ENCODE measurements at places on chromosomes 2 and 18. TPM values are rescaled to one million over a fixed set of nuclear protein-coding genes. Genes with fewer than 3 reads are reported as not detected.

DNA sequence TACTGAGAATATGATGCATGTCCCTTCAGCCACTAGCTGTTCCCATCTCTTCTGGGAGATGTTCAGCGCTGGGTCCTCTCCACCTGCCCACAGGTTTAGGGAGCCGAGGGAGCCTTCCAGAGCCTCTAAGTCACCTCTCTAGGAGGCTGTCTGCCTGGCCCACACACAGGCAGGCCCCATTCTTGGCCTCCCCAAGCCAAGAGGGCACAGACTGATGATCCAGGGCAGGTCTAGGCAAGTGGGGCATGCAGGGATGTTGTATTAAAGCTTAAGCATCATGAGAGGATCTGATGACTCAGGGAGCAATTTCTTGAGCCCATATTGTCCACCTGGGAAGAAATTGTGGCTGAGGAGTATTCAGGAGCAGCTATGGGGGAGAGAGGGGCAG lies 19.9 kb downstream of the TMSB10 start:
- DNase-seq = no peak
- no peaks in the 10 kb centered on the region for H3K36me3 ChIP-seq
- H3K4me1 ChIP-seq = no peaks in the 10 kb centered on the region
- H3K27me3 ChIP-seq = no peaks in the 10 kb centered on the region
- no peak overlapping the region for H3K27ac ChIP-seq

DNA sequence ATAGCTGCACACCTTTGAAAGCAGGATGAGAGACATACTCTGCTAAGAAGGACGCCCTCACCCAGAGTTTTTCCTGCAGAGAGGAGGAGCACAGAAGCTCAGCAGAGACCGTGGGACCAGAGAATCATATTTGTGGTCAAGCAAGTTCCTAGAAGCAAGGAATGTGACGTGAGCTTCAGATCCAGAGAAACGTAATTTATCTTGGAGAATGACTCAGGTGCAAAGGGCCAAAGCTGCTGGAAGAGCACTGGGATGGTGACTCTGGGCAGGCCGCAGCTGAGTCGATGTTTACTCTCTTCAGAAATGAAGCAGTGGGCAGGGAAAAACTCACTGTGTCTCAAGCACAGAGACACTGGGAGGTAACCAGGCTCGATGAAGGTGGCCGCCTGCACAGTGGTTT lies 50.1 kb upstream of the IGFBP2 start:
- H3K27me3 ChIP-seq = no peaks in the 10 kb centered on the region
- no peak for DNase-seq

DNA sequence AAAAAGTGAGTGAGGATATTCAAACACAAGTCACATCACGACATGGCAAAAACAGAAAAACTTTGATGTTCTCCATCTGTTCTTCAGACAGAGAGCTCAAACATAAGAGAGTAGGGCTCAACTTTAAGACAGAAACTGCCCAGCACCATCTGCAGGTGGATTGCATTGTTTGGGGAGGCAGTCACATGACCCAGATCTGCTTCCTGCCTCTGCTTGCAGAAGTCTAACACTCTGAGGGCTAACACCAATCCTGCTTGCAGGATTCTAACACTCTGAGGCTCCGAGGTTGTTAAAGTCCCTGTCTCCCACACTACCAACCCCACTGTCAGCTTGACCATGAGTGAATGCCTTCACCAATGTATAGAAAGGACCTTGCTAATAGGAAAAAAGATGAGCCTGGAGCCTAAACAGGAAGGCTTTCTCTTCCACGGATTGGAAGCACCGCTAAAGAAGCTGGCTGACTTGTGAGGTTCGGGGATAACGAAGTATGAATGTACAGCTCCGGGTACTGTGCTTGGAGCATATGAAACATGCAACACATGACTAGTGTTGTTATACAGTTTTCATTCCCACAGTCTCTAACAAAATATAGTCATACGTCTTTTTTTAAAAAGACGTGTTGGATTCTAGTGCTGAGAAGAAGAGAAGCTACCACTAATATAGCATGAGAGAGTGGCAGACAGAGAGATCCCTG lies 176.6 kb upstream of the CREB1 start:
- H3K36me3 ChIP-seq = no peaks in the 10 kb centered on the region
- no peaks in the 10 kb centered on the region for H3K4me1 ChIP-seq
- DNase-seq = no peak
- no peaks in the 10 kb centered on the region for H3K27me3 ChIP-seq
- H3K4me3 ChIP-seq = no peak overlapping the region

DNA sequence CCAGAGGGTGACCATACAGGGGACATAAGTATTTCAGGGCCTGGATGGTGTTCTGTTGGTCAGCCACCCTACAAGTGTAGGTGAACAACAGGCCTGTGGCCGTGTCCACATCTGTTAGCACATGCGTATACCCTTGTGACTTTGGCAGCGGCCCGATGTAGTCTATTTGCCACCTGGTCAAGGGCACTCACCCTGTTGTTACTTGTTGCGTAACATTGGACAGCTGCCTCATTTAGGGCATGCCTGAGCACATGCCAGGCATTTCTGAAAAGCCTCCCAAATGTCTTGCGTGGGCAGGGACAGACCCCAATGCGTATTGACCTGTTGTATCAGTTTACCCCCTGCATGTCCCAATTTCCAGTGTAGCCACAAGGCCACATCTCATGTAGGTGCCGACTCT lies 235.0 kb downstream of the MBD5 start:
- DNase-seq = no peak
- H3K4me1 ChIP-seq = no peaks in the 10 kb centered on the region
- H3K27me3 ChIP-seq = no peaks in the 10 kb centered on the region
- H3K36me3 ChIP-seq = no peaks in the 10 kb centered on the region

DNA sequence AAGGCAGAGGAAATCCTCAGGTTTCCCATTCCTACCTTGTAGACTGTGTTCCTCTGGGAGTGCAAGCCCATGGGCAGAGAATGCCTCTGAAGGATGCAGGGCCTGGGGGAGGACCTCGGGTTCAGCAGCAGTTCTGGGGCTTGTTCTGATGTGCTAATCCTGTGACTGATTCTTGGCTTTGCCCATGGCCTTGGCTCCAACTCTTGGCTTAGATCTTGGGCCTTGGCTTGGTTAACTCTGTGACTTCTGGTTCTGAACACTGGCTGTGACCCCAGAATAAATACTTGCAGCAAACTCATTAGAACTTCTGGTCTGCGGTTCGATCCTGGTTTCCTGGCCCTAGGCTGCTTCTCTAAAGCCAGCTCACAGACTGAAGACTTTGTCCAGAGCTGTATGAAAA lies 366.9 kb upstream of the ZEB2 start:
- H3K4me1 ChIP-seq = no peaks in the 10 kb centered on the region
- peak; percentile 70 for DNase-seq
- no peaks in the 10 kb centered on the region for H3K27me3 ChIP-seq
- no peak overlapping the region for H3K4me3 ChIP-seq
- no peaks in the 10 kb centered on the region for H3K36me3 ChIP-seq
- H3K27ac ChIP-seq = no peak overlapping the region

GRCh38 chr2:101610750-101611315 lies 86.7 kb upstream of the MAP4K4 start:
- no peaks in the 10 kb centered on the region for H3K27me3 ChIP-seq
- H3K4me3 ChIP-seq = no peak overlapping the region
- DNase-seq = no peak
- H3K27ac ChIP-seq = no peak overlapping the region
- H3K36me3 ChIP-seq = no peaks in the 10 kb centered on the region

DNA sequence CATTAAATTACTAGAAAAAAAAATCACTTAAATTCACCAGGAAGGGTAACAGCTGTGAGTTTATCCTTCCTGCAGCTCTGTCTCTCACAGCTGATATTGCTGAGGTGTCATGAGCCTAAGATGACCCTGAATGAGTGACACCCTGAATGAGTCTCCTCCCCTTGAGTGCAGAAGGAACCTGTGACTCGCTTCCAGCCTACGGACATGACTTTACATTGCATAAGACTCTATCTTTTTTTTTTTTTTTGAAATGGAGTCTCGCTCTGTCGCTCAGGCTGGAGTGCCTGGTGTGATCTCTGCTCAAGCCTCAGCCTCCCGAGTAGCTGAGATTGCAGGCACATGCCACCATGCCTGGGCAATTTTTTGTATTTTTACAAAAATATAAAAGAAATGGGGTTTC lies 14.1 kb downstream of the MRO start:
- no peak overlapping the region for H3K27ac ChIP-seq
- no peak for DNase-seq
- no peaks in the 10 kb centered on the region for H3K27me3 ChIP-seq
- no peaks in the 10 kb centered on the region for H3K4me1 ChIP-seq
- no peaks in the 10 kb centered on the region for H3K36me3 ChIP-seq

- no peak for DNase-seq
- no peaks in the 10 kb centered on the region for H3K27me3 ChIP-seq
- no peak overlapping the region for H3K27ac ChIP-seq
- no peak overlapping the region for H3K4me3 ChIP-seq
- peaks cover 6% of the 10 kb centered on the region for H3K4me1 ChIP-seq
- H3K36me3 ChIP-seq = no peaks in the 10 kb centered on the region
Observed at GRCh38 chr2:144115739-144116291, 404.1 kb downstream of the ZEB2 start.

- H3K27ac ChIP-seq = no peak overlapping the region
- H3K36me3 ChIP-seq = no peaks in the 10 kb centered on the region
- H3K4me1 ChIP-seq = no peaks in the 10 kb centered on the region
- H3K4me3 ChIP-seq = no peak overlapping the region
- no peak for DNase-seq
Observed at GRCh38 chr18:59087391-59087790, 52.3 kb upstream of the SEC11C start.

GRCh38 chr2:43653506-43653905 lies 16.4 kb downstream of the PLEKHH2 start:
- no peak overlapping the region for H3K27ac ChIP-seq
- no peak overlapping the region for H3K4me3 ChIP-seq
- no peaks in the 10 kb centered on the region for H3K4me1 ChIP-seq
- H3K27me3 ChIP-seq = no peaks in the 10 kb centered on the region

DNA sequence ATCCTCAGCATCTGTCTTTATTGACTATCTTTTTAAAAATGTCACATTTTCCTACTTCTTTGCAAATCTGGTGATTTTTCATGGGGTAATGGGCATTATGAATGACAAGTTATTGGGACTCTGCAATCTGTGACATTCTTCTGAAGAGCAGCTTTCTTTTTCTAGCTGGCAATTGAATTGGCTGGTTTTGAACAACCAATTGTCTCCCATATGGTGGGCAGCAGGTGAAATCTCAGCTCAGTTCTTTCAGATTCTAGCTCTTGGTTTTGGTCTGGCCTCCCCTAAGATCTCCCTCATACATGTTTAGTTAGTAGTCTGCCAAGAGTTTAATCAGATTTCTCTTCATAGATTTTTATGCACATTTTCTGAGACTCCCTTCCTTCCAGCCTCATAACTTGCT lies 107.9 kb upstream of the EPB41L3 start:
- no peaks in the 10 kb centered on the region for H3K27me3 ChIP-seq
- H3K4me3 ChIP-seq = no peak overlapping the region
- H3K4me1 ChIP-seq = no peaks in the 10 kb centered on the region
- H3K27ac ChIP-seq = no peak overlapping the region

- H3K27me3 ChIP-seq = no peaks in the 10 kb centered on the region
- H3K36me3 ChIP-seq = no peaks in the 10 kb centered on the region
- no peak for DNase-seq
- H3K4me3 ChIP-seq = no peak overlapping the region
Observed at GRCh38 chr2:96074156-96074555, 39.4 kb upstream of the GPAT2 start.

GRCh38 chr2:102050854-102051391 lies 59.2 kb downstream of the IL1R2 start:
- H3K27me3 ChIP-seq = no peaks in the 10 kb centered on the region
- H3K36me3 ChIP-seq = no peaks in the 10 kb centered on the region
- H3K4me1 ChIP-seq = peaks cover 3% of the 10 kb centered on the region

DNA sequence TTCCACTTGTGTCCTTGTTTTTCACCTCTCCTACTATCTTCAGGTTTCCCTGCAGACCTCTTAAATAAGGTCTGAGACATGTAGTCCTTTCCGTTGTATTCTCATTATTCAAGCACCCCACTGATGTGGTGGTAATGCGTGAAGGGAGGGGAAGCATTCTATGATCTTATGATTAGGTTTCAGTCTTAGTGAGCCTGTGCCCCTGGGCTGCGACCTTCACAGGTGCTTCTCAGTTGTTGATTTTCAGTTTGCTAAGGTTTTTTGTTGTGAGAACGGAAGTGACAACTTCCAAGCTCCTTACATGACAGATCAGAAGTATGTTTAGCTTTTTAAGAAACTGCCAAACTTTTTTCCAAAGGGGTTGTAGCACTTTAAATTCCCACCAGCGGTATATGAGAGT lies 41.3 kb downstream of the VPS54 start:
- H3K27me3 ChIP-seq = no peaks in the 10 kb centered on the region
- no peak for DNase-seq
- H3K4me1 ChIP-seq = no peaks in the 10 kb centered on the region
- no peaks in the 10 kb centered on the region for H3K36me3 ChIP-seq
- H3K4me3 ChIP-seq = no peak overlapping the region

DNA sequence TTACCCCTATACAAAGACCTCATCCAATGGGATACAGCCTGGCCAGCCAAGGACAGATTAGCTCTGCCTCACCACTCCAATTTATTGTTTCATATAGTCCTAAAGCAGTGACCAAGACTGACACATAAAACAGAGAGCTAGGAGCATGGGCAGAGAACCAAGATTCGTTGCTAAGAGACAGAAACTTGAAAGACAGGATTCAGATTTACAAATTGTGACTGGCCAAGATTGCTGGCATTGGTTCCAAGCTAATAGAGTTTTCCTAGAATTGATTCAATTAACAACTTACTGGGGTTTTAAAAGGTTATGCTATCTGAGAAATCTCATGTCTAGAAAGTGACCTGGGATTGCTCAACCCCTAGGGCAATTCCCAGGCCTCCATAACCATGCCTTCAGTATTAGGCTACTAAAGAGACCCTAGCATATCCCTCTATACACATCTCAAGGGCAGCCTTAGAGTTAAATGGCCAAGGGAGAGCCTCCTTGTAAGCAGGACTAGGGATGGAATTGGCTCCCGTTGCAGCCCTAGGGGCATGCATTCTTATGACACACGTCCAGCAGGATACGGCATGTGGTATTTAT lies 75.6 kb downstream of the ICOS start:
- H3K27ac ChIP-seq = peak overlapping the region; percentile 28
- H3K4me1 ChIP-seq = peaks cover 2% of the 10 kb centered on the region
- H3K4me3 ChIP-seq = no peak overlapping the region
- no peaks in the 10 kb centered on the region for H3K27me3 ChIP-seq

GRCh38 chr2:1478311-1479305 lies 65.3 kb downstream of the TPO start:
- no peak overlapping the region for H3K4me3 ChIP-seq
- no peaks in the 10 kb centered on the region for H3K4me1 ChIP-seq
- no peaks in the 10 kb centered on the region for H3K27me3 ChIP-seq

- H3K4me1 ChIP-seq = peaks cover 22% of the 10 kb centered on the region
- H3K4me3 ChIP-seq = peak overlapping the region; percentile 34
- no peaks in the 10 kb centered on the region for H3K27me3 ChIP-seq
- H3K36me3 ChIP-seq = peaks cover 3% of the 10 kb centered on the region
Observed at GRCh38 chr2:150476286-150476685, 11.2 kb downstream of the RND3 start.

Gene ALKAL2
- 14.3 TPM for total RNA-seq

Gene CENPA
- 1.2 TPM for total RNA-seq

Gene ARMC9
- 86.8 TPM for total RNA-seq

Gene SNTG2
- total RNA-seq = 7.0 TPM

Gene SERPINB7
- total RNA-seq = not detected

Gene ABI2
- 61.4 TPM for total RNA-seq

Gene SLC4A1AP
- 19.7 TPM for total RNA-seq

Gene LDLRAD4
- 112 TPM for total RNA-seq

Gene EFHD1
- total RNA-seq = 85.8 TPM

All from aorta (tissue), 5 donors.